ENCODE measurements at places on chromosomes 7 and 10. TPM values are rescaled to one million over a fixed set of nuclear protein-coding genes. Genes with fewer than 3 reads are reported as not detected.

- no peak for DNase-seq
Observed at GRCh38 chr7:104038136-104038535, 48.7 kb upstream of the RELN start.

The PKD2L1 gene
- 0.14 TPM for total RNA-seq

- DNase-seq: no peak
Observed at GRCh38 chr7:1320616-1321240, 88.1 kb downstream of the UNCX start.

The TEX47 gene
- total RNA-seq: not detected

The ECHDC3 gene
- total RNA-seq: 0.90 TPM

- DNase-seq: no peak
Observed at GRCh38 chr7:28837216-28837615, 120.9 kb downstream of the TRIL start.

The TMEM184A gene
- total RNA-seq: not detected

DNA sequence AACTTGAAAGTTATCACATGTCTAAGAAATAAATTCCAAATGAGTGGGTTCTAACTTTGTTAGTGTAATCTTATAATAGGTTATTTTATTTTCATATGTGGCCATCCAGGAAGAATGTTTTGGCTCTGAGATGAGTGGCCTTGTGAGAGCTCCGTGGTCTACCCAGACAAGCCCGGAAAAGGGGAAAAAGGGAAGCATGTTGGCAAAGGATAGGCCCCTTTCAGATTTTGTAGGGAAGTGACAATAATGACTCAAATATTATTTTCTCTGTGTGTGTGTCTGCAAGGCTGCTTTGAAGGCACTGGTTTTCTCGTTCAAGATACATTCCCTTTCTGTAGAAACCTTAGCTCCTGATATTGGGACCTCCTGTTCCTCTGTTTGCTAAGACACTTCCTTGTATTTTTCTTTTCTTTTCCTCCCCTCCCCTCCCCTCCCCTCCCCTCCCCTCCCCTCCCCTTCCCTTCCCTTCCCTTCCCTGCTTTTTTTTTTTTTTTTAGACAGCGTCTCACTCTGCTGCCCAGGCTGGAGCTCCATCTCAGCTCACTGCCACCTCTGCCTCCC, 240.8 kb downstream of the LRMDA start:
- no peak for DNase-seq

DNA sequence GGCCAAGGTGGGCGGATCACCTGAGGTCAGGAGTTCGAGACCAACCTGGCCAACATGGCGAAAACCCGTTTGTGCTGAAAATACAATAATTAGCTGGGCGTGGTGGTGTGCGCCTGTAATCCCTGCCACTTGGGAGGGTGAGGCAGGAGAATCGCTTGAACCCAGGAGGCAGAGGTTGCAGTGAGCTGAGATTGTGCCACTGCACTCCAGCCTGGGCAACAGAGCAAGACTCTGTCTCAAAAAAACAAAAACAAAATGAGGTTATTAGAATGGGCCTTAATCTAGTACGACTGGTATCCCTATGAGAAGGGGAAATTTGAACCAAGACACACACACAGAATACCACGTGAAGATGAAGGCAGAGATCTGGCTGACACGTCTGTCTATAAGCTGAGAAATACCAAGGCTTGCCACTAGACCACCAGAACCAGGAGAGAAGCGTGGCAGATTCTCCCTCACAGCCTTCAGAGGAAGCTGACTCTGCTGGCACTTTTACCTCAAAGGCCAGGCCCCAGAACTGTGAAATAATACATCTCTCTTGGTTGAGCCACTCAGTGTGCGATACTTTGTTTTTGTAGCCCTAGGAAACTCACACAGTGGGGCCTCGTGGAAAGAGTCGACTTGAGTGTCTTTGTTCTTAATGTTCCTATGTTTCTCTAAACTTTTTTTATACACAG, 59.6 kb downstream of the TMEM209 start:
- DNase-seq: peak; percentile 44

The FAM25A gene
- total RNA-seq: not detected

The VWC2 gene
- total RNA-seq: not detected

DNA sequence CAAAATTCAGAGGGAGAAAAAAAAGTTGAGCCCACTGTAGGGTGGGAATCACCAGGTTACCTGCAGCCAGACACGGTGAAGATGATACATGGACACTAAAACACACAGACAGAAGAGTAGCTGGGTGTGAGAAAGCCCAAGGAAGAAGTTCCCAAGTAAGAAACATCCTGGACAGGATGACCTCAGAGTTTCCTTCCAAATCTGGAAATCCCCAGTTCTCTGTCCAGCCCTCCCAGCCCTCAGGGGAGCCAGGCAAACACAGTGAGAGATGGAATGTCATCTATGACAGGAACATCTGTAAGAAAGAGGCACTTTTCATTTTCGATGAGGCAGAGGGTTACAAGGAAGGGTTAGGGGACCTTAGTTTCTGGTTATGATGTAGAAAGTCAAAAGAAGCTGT, 125.1 kb upstream of the LYZL1 start:
- no peak for DNase-seq

The MARVELD1 gene
- total RNA-seq: 0.30 TPM

GRCh38 chr10:3579845-3580244, 205.2 kb downstream of the KLF6 start:
- DNase-seq: no peak

The TAS2R39 gene
- not detected for total RNA-seq

DNA sequence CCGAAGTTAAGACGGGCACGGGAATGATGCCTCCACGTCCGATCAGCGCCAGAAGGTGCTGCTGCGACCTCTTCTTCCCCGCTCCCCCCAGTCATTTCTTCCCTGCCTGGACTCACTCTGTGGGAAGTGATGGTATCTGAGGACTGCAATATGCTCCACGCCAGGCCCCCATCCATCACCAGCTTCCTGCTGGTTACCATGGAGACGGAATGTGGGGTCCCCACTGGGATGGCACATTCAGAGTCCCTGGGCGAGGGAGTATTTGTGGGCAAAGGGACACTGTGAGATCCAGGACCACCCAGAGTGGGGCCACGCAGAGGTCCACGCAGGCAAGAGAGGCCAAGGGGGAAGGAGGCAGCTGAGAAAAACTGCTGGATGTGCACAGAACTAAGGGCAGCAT, 39.7 kb downstream of the CARD11 start:
- no peak for DNase-seq

GRCh38 chr10:78403781-78404180, 370.1 kb downstream of the RPS24 start:
- no peak for DNase-seq

GRCh38 chr10:48411510-48411909, 105.0 kb downstream of the MAPK8 start:
- no peak for DNase-seq

DNA sequence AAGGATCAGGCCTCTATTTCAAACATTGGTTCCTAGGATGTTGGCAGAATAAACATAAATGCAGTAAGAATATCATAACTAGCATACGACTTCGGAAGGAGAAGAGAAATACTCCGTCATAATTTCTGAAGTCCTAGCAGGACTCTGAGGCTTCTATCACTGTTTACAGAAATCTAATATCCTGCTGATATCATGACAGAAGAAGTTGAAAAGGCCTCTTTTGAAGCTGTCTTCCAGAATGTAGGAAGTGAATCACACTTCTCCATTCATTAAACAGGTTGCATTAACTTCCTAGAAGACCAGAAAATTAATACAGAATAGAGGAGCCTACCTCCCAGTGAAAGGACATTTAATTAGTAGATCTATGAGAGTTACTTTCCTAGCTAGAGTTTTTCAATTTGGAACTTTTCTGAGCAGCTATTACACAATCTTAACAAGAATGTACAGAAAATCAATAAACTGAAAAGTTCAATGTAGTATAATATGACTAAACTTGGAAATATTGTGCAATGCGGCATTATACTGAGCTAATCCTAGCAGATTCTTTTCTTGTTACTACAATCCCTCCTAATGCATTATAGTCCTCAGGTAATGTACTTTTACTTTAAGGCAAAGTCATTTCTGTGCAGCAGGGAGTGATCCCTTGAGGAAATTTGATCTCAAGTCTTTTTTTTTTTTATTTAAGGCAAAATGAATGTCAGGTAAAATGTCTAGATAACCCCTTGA, 622.6 kb upstream of the CELF2 start:
- DNase-seq: no peak

The OPN1SW gene
- total RNA-seq: not detected

DNA sequence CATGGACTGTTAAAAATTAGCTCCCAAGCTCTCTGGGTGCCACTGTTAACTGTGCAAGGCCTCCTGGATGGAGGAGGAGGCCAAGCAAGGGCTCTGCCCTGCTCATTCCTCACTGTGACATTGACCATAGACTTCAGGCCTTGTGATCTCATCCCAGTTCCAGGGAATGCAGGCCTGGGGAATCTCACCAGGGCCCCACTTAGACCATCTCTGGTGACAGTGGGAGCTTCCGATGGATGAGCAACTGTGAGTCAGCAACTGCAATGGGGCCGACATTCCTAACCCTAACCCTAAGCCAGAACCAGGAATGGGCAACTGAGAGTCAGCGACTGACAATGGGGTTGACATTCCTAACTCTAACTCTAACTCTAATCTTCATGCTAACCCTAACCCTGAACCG, 50.4 kb upstream of the MSMB start:
- no peak for DNase-seq

The SPDYE6 gene
- not detected for total RNA-seq

The GATA3 gene
- total RNA-seq: 82.0 TPM

DNA sequence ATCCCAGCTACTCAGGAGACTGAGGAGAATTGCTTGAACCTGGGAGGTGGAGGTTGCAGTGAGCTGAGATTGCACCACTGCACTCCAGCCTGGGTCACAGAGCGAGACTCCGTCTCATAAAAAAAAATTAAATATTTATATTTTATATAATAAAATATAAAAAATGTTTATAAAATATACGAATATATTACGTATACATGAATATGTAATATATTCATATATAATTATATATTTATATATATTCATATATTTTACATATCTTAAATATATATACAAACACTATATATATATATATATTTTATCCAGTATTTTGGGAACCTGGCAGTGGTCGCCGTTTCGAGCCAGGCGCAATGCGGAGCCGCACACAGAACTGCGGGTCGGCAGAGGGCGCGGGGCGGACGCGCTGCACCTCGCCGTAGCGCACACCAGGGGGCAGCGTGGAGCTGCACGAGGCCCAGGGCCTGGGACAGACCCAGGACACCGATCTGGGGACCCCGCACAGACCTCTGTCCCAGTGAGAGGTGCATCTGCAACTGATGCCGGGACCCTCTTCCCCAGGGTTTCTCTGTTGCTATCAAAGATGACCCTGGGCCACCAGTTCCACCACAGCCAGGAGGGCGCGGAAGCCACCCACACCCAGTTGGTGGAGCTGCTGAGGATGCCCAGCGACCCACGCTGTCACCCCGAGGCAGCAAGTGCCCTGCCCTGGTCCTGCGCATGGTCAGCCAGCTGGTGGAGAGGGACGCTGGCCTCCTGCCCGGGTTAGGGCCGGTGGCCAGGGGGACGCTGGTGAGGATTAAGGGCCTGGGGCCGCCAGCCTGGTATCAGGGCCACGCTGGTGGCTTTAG, 22.7 kb downstream of the AP5Z1 start:
- DNase-seq: peak; percentile 71

The ADAMTS14 gene
- not detected for total RNA-seq

DNA sequence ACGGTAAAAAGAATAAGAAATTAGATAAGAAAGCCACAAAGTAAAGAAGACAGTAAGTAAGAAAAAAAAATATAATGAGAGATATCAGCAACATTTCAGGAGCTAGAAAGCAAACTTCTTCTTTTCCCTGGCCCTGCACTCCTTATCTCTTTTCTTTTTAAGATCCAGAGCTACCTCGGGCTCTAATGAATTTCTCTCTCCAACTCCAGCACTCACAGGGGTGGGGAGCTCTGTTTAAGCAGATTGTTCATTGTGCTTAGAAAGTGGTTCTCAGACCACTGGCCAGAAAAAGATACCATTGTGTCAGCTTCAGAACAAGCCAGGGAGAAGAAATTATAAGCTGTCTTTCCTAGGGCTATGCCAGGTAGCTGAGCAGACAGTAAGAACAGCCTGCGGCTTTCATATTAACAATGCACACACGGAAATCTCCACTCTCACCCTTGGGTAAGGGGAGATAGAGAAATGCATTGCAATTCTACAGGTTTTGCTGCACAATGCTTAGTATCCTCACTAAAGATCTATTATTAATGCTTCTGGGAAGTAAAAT, 19.3 kb downstream of the OR2F1 start:
- DNase-seq: no peak

DNA sequence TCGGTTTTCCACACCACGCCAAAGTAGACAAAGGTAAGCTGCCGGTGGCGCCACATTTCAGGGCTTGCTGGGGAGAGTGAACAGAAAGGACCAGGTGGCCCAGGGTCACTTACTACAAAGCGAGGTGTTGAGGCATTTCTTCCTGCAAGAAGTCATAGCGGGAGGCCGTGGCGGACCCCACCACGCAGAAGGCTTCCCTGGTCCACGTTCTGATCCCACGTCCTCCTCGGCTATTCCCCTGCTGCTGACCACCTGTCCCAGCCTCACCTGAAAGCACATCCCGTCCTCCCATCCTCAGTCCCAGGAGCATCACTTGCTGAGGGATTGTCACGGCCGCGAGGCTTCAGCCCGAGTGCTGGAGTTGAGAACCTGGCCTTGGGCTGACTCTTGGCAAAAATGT, 139.2 kb downstream of the DYNC2I1 start:
- DNase-seq: no peak

DNA sequence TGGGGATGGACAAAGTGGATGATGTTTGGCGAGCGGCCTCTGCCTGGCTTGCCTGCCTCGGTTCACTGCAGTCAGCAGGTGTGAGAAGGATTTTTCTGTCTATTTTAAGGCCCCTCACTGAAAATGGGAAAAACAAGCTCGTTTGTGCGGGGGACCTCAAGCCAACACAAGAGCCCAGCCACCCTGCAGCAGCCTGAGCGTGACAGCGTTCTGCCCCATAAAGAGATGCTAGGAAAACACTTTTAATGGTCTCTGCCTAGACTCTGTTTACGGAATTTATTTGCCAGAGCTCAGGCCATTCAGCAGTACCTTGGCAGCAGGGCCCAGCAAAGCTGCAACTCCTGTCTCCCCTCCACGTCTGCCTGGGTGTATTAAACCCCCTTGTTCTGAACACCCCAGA, 131.7 kb downstream of the GRK5 start:
- DNase-seq: no peak

GRCh38 chr10:7035126-7035761, 375.6 kb downstream of the SFMBT2 start:
- DNase-seq: peak; percentile 19

The ZNF22 gene
- 29.6 TPM for total RNA-seq
